ENCODE measurements at places on chromosomes 4 and X. TPM values are rescaled to one million over a fixed set of nuclear protein-coding genes. Genes with fewer than 3 reads are reported as not detected.

Gene FANCB
- total RNA-seq = 10.9 TPM

GRCh38 chr4:145825255-145825654 is 113.4 kb downstream of the ZNF827 start:
- DNase-seq = no peak

DNA sequence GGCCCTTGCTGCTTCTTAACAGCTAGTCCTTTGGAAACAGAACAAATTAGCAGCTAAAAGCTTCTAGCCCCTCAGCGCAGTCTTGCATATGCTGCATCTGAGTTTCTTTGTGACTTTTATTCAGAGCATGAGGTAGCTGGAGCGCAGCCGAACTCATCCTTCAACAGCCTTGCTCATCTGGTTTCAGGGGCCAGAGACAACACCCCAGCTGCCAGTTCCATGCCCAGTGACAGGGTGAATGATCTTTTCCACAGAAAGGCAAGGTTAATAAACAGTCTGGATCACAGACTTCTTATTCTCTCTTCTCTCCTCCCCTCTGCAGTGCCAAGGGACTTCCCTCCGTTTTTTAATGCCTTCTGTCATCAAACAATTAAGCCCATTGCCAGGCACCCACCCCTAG is 216.6 kb upstream of the INTU start:
- DNase-seq = no peak

DNA sequence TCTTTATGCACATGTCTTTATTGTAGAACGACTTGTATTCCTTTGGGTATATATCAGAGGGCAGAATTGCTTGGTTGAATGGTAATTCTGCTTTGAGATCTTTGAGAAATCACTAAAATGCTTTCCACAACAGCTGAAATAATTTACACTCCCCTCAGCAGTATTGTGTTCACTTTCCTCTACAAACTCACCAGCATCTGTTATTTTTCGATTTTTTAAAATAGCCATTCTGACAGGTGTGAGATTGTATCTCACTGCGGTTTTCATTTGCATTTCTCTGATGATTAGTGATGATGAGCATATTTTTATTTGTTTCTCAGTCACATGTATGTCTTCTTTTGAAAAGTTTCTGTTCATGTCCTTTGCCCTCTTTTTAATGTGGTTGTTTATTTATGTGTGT is 459.8 kb downstream of the PABPC4L start:
- DNase-seq = no peak

GRCh38 chr4:138409670-138410069 is 167.5 kb upstream of the SLC7A11 start:
- DNase-seq = no peak

DNA sequence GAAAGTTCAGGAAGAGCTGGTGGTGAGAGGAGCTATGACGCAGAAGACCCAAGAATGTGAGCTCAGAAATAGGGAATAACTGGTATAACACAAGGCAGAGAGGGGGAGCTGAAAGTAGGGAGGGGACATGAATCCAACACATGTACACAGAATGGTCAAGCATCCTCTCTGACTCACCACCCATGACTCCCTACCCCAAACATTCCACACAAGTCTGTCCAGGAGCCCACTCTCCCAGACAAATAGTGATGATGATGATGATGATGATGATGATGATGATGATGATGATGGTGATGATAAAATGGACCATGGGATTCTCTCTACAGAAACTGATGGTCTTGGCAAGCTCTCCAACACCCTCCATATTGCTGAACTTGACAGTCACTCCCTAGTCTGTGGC is 46.4 kb downstream of the NAT8L start:
- no peak for DNase-seq

- DNase-seq = no peak
Observed at GRCh38 chrX:10902001-10902400, 209.1 kb upstream of the HCCS start.

- no peak for DNase-seq
Observed at GRCh38 chrX:14946606-14947155, 73.5 kb downstream of the MOSPD2 start.

Gene EXOC1L
- total RNA-seq = not detected

DNA sequence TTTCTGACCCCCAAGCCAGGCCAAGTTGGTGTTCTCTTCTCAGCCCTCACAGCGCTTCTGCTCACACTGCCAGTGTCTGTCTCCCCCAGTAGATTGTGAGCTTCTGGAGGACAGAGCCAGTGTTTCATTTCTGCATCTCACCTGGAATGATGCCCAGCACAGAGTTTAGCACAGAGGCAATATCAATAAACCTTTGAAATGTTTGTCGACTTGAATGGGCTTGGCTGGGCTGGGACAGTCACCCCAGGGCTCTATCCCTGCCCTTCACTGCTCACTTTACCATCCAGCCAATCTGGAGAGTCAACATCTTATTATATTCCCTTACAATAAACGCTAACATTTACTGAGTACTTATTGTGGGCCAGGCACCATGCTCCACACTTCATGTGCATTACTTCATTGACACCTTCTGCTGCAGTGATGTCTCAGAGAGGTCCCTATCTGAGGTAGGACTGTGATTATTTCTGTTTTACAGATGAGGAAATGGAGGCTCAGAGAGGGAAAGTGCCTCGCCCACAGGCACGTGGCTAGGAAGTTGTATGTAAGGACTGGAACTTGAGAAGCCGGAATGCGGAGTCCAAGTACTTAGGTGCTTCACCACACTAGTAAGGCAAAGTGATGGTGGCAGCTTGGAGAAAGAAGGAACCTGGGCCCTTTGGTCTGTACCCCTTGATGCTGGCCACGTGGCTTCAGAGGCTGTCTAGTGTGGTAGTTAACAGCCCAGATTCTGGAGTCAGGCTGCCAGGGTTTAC is 19.5 kb downstream of the EFNB1 start:
- no peak for DNase-seq

Gene HTN1
- total RNA-seq = not detected

DNA sequence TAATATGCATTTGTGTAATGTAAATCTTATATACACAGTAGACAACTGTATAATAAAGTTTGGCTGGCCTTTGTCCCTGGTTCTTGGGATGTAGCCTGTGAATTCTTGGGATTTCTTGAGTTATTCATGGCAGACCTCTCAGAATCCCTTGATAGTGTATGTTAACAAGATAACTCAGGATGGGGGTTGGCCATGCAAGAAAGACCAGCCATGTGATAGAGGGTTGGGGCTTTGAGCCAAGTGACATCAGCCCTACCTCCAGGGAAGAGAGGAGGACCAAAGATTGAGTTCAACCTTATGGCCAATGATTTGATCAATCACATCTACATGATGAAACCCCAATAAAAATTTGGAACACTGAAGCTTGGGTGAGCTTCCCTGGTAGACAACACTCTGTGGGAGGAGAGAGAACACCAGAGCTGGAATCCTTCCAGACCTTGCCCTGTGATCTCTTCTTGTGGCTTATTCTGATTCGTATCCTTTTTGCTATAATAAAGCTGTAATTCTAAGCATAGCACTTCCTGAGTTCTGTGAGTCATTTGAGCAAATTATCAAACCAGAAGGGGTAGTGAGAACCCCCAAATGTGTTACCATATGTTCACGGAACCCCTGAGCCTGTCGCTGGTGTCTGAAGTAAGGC is 11.3 kb downstream of the SLC2A9 start:
- no peak for DNase-seq

Gene KCNIP4
- total RNA-seq = not detected

Gene NLGN3
- 1.6 TPM for total RNA-seq

GRCh38 chr4:139301821-139302611 is at the start of gene NDUFC1:
Gene NDUFC1 (minus strand): TSS chr4:139302477. CDS start chr4:139295798, 6,679 bp downstream.
- peak; percentile 75 for DNase-seq

DNA sequence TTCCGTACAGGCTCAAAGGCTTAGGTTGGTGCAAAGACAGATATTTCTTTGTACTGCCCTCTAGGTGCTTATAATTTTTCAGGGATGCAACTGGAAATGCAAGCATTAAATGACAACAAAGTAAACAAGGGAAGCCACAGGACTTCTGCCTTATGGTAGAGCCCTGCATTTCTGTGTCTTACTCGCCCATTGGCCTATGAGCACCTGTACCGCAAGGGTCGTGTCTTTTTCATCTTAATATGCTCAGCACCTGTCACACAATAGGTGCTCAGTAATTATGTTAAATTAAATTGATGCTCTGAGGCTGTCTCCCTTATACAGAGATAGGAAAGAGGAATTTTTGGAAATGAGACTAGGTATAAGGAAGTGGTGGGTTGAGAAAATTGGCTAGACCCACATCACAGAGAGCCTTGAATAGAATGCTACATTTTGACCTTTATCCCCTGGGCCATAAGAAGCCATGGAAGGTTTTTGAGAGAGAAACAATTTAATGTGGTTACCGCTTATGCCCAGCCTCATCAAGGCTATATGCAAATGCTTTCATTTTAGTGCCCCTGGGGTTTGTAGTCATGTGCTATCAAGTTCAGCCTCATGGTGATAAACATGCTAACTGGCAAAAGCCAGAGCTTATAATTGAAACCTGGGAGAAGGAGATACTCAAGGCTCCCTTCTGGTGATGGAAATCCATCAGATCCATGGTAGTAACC is 16.3 kb downstream of the VSIG4 start:
- no peak for DNase-seq
